WERI-Rb-1 (cell line): ENCODE measurements at places on chromosomes 7 and 10.
A peak's percentile ranks its signal among the peaks of the same experiment; 100 is the strongest.

GRCh38 chr7:50331564-50332208 lies 27.2 kb downstream of the IKZF1 start:
- DNase-seq: no peak

DNA sequence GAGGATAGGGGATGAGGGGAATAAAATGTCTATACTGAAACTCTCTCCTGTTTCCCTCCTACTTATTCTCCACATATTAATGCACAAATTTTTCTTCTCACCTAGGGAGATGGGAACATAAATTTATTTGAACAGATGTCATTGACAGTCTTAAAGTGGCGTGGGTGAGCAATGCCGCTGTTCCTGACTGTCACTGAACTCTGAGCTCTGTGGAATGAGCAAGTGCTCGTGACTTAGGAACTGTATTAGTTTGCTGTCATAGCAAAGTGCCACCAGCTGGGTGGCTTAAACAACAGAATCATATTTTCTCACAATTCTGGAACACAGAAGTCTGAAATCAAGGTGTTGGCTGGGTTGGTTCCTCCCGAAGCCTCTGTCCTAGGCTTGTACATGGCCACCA lies 29.1 kb downstream of the INPP5F start:
- no peak for DNase-seq

DNA sequence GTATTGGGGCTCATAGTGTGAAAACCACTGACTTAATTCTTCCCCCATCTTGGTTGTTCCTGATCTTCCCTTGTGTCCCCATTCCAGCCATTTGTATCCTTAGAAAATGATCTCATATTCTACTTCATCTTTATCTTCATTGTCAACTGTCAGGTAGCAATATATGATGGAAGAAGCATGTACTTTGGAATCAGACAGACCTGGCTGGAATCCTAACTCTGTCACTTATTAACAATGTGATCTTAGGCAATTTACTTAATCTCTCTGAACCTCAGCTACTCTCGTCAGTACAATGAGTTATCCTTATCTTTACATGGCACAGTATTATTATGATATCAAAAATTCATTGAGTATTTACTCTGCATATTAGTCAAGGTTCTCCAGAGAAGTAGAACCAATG lies 10.1 kb downstream of the CFTR start:
- no peak for DNase-seq

- DNase-seq: no peak
These were observed 164.5 kb upstream of the SMIM30 start for GRCh38 chr7:113282875-113283274.

GRCh38 chr10:3350205-3350604 lies 177.6 kb upstream of the PITRM1 start:
- no peak for DNase-seq

- DNase-seq: no peak
These were observed 30.3 kb upstream of the NCAPG2 start for GRCh38 chr7:158734861-158735260.

- no peak for DNase-seq
These were observed 2.0 kb downstream of the VOPP1 start for GRCh38 chr7:55570218-55570873.

DNA sequence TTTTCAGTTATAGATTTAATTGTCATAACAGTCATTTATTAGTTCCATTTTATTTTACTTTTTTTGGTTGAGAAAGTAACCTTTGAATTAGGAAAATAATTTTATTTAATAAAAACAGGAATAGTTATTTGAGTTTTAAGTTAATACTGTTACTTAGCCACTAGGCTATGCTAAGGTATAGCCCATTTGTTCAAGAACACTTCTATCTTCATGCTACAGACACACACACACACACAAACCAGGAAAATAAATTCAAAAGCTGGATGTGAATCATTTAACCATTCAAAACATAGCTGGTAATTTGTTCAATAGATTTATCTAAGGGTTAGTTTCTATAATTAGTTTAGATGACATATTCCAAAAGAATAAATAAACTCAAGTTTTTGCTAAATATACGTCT lies 148.4 kb downstream of the RNF133 start:
- DNase-seq: no peak

GRCh38 chr10:61262486-61263261 lies 190.5 kb downstream of the TMEM26 start:
- DNase-seq: no peak

GRCh38 chr10:697097-697875 lies 7.8 kb upstream of the DIP2C start:
- DNase-seq: no peak

- DNase-seq: no peak
These were observed 192.3 kb upstream of the SHH start for GRCh38 chr7:156004265-156005201.

DNA sequence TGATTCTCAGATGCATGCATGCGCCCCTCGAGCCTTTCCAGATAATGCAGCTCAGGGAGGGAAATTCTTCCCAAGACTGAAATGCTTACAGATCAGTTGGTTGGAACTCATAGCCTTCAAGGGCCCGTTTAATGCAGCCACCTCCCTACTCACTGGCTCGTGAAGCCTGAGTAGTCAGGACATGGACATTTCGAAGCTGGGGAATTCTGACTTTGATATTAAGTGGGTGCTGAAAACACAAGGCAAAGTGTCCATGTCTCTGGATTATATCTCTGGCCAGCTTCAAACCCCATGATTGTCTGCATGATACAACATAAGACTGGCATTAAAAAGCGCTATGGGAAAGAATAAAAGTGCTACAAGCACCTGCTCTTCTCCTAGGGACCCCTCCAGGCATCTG lies 207.5 kb downstream of the HERPUD2 start:
- no peak for DNase-seq

- no peak for DNase-seq
These were observed 215.8 kb upstream of the PPP2R2D start for GRCh38 chr10:131685007-131685406.

GRCh38 chr10:133405844-133406527 lies 12.0 kb downstream of the MTG1 start:
- DNase-seq: no peak

DNA sequence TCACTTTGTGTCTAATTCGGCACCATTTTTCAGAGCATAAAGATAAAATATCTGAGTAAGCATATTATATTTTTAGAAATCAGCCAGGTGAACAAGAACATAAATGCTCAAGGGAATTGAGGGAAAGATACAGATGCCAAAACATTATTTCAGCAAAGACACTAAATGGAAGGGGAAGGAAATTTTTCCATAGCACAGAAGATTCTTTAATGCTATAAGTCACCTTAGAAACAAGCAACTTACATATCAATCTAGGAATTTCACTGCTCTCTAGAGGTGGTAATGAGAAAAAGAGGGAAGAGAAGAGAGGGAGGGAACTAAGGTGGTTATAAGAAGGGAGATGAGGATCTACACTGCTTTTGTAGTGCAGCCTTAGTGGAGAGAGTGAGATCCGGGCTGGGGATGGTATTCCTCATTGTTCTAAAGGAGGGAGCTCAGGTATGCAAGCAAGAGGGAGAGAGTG lies 20.4 kb downstream of the ZNF365 start:
- no peak for DNase-seq

GRCh38 chr10:62384057-62384446 lies 9.9 kb downstream of the ZNF365 start:
- no peak for DNase-seq

DNA sequence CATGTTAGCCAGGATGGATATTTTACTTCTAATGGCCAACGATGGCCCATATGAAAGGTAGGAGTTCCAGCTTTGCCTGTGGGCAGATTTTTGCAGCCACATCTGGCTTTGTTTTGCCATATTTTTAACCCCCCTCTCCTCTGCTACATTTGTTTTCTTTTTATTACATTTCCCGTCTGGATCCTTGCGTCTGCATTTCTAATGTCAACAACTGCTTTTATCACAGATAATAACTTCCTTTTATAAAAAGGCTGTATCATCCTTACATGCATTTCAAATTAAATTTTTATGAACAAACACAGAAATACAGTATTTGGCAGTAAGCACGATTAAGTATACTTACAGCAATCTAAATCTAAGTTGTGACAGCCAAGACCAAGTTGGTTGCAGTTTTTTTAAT lies 156.0 kb downstream of the BAMBI start:
- no peak for DNase-seq

- DNase-seq: no peak
These were observed 43.1 kb upstream of the FOXK1 start for GRCh38 chr7:4638781-4639575.

DNA sequence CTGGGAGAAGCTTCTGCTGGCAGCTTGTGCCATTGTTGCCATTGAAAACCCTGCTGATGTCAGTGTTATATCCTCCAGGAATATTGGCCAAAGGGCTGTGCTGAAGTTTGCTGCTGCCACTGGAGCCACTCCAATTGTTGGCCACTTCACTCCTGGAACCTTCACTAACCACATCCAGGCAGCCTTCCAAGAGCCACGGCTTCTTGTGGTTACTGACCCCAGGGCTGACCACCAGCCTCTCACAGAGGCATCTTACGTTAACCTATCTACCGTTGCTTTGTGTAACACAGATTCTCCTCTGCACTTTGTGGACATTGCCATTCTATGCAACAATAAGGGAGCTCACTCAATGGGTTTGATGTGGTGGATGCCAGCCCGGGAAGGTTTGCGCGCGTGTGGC lies 220.7 kb downstream of the ADK start:
- no peak for DNase-seq

DNA sequence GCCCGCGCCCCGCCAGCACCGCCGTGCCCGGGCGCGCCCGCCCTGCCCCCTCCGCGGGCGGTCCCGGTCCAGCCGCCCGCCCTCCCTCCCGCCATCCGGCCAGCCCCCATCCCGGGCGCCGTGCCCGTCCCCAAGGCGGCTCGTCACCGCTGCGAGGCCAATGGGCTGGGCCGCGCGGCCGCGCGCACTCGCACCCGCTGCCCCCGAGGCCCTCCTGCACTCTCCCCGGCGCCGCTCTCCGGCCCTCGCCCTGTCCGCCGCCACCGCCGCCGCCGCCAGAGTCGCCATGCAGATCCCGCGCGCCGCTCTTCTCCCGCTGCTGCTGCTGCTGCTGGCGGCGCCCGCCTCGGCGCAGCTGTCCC lies at the start of gene HTRA1:
Gene HTRA1, plus strand, starts transcription at position 187 of the 362 bp plus-strand sequence. Its CDS starts 100 bp downstream, at position 287.
- peak; percentile 65 for DNase-seq

- DNase-seq: no peak
These were observed 191.6 kb downstream of the BICC1 start for GRCh38 chr10:58704226-58704625.

- DNase-seq: no peak
These were observed 60.4 kb upstream of the NPVF start for GRCh38 chr7:25288556-25289307.

DNA sequence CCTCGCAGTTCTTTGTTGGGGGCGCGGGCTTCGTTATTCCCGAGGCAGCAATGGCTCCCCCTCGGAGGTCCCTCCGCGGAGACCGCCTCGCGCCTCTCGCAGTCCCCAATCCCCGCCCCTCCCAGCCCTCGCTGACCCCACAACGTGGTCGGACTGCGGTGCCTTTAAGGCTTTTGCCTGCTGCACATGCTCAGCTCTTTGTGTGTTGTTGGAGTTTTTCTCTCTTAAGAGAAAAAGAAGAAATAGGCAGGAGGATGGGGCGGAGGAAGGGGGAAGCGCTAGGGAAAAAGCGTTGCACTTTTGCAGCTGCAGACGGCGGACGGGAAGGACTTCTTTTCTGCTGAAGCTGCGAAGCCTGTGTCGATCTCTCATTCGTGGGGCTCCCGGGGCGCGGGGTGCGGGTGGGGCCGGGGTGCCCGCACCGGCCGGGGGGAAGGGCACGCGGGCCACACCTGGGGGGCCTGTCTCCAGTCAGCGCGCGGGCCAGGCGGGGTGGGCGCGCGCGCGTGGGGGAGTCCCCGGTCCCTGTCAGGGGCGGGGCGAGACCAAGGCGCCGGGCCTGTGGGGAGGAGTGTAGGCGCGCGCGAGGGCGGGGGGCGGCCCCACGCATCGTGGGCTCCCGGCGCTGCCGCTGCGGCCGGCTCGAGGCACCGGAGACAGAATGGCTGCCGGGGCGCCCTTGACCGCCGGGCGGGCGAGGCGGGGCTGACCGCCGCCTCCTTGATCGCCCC lies 445 bp upstream of the ATRNL1 start:
- DNase-seq: peak; percentile 71

GRCh38 chr10:86868353-86868752 lies 89.1 kb downstream of the MMRN2 start:
- DNase-seq: peak; percentile 80

DNA sequence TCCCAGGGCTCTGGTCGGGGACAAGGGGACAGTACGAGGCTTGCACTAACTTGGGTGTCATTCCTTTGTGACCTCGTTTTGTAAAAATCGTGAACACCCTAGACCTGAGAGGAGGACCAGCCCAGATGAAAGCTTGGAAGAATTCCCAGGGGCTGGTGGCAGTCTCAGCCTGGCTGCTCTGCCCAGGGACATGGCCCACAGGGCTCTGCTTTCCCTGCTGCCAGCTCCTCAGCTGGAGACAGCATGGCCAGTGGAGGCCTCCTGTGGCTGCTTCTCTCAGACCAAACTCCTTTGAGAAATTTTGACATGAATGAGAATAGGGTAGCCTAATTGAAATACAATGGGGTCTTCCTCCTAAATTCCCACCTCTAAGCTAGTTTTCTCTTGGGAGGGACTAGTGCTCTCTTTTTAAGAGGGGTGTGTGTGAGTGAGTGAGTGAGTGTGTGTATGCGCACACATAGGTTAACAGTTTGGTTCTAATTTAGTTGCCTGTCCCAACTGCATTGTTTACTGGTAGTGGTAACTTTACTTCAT lies 140.3 kb upstream of the EFCAB10 start:
- no peak for DNase-seq

DNA sequence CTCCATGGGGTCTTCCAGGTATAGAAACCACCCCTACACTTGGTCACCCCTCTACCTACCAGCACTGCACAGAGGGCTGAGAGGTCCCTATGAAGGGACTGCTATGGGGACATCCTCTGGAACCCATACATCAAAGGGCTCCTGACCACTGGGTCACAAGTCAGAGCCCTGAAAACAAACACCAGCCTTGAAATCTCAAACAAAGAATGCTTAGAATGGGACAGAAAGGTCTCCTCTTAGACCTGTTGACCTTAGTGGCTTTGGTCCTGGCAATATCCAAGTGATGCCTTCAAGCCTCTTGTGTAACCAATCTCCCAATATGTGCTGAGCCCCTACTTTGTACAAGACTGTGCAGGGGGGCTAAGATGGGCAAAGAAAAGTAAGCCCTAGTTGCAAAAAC lies 34.6 kb upstream of the DLX6 start:
- no peak for DNase-seq

GRCh38 chr7:120843109-120843508 lies 14.8 kb downstream of the TSPAN12 start:
- DNase-seq: no peak

GRCh38 chr7:111980725-111981124 lies 225.5 kb downstream of the DOCK4 start:
- no peak for DNase-seq

GRCh38 chr10:8418631-8419030 lies 364.1 kb downstream of the GATA3 start:
- no peak for DNase-seq

- no peak for DNase-seq
These were observed 84.6 kb downstream of the GNAT3 start for GRCh38 chr7:80427218-80427617.
